HFFc6 (cell line): ENCODE measurements at places on chromosomes 5 and 9. TPM values are rescaled to one million over a fixed set of nuclear protein-coding genes. Genes with fewer than 3 reads are reported as not detected.

DNA sequence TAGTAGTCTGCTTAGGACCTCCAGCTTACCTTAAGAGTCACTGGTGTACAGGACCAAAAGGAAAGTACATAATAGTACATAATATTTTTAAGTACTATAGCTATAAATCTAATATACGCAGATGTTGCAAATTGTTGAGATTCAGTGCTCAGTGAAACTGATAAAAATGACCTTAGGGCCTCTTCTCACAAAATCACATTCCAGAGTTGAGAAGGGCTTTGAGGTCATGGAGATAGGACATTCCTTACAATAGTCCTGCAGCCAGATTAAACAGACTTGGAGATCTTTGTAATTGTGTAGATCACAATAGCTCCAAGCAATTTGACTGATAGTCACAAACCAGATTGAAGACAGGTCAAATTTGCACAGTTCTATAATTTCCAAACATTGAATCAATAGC, 37.7 kb upstream of the PCSK1 start:
- no peak overlapping the region for H3K4me3 ChIP-seq
- no peaks in the 10 kb centered on the region for H3K36me3 ChIP-seq
- no peak overlapping the region for H3K27ac ChIP-seq
- H3K27me3 ChIP-seq = peaks cover 11% of the 10 kb centered on the region
- DNase-seq = no peak

Gene GAPT
- not detected in 3 replicates for total RNA-seq

Gene SOX30
- total RNA-seq = 0.16 TPM in 1 of 2 replicates, not detected in the other

DNA sequence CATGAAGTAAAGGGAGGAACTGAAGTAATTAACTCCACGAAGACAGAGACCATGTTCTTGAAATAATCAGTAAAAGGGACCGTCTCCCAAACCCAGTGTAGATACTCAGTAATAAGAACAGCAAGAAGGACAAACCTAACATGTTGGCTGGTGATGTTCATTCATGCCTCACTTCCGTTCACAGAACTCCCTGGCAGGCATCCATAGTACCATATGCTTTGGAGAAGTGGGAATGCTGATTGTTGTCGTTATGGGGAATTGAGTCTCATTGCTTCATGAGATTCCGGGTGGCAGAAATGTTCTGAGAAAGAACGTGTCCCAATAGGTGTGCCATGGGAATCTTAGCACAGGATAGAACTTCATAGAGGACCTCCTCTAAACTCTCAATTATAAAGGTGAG, 452.3 kb downstream of the ZSWIM6 start:
- H3K36me3 ChIP-seq = no peaks in the 10 kb centered on the region
- H3K27me3 ChIP-seq = peaks cover 3% of the 10 kb centered on the region
- no peak overlapping the region for H3K27ac ChIP-seq
- no peaks in the 10 kb centered on the region for H3K4me1 ChIP-seq
- DNase-seq = no peak

Gene ACER2
- total RNA-seq = 1.5 to 1.7 TPM (median 1.6 TPM) in 3 replicates

- H3K27ac ChIP-seq = no peak overlapping the region
- DNase-seq = no peak
- no peaks in the 10 kb centered on the region for H3K4me1 ChIP-seq
- no peak overlapping the region for H3K4me3 ChIP-seq
These were observed 128.2 kb upstream of the ASTN2 start for GRCh38 chr9:117543089-117543488.

Gene TMEM252
- total RNA-seq = not detected in 3 replicates

Gene TTC23L
- not detected in 3 replicates for total RNA-seq

DNA sequence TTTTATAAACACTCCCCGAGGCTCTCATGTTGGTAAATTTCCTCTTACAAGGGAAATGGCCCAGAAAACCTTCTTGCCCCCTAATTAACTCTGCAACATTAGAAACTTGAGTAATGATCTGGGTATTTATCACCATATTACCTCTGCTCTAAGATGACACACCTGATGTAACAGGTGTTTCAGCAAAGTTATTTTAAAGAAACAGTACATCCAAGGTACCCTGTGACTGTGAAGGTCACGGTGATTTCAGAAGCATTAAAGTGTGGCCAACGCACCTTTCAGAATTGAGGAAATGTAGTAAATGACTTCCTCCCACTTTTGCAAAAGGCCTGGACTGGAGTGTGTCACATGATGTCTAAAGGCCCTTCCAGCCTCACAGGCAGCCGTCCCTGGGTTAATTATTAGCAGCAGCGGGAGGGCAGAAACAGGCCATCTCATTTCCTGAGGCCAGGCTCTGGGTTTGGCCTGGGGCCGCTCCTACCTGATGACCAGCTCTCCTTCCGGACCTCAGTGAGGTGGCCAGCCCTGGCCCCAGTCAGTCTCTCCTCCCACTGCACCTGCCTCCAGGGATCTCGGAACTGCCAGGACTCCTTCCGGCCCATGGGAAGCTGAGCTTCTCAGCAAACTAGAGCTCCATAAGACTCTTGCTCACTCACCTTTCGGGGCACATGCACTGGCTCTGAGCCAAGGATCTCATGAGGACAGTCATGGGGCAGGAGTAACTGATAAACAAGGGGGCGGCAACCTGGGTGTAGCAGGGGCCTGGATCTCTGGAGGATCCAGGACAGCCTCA, 20.7 kb downstream of the PTPN3 start:
- H3K27ac ChIP-seq = no peak overlapping the region
- no peak overlapping the region for H3K4me3 ChIP-seq
- DNase-seq = no peak
- peaks cover 1% of the 10 kb centered on the region; the same call in 1 of the 2 replicates for H3K4me1 ChIP-seq
- H3K27me3 ChIP-seq = peaks cover 26% of the 10 kb centered on the region

GRCh38 chr5:82164176-82164976, 113.8 kb downstream of the RPS23 start:
- peak overlapping the region; percentile 77 for H3K27ac ChIP-seq
- peak overlapping the region; percentile 78 for H3K4me3 ChIP-seq
- H3K4me1 ChIP-seq = peaks cover 68% of the 10 kb centered on the region
- peak; percentile 72 for DNase-seq

Gene CCDC192
- not detected in 3 replicates for total RNA-seq

DNA sequence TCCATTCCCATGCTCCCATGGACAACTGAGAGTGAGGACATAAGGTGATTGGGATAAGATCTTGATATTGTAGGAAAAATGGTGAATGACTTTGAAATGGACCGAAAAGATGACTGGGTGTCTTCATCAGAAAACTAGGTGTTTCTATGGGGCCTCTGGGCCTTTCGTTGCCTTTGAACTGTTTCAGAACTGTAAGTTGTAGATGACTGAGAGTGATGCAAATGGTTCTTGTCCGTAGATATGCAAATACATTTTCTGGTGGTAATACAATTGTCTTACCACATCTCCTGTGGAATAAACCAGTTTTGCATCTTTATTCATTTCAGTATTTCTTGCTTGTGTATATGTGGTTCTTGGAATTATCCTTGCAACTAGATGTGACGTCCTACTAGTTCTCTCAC, 16.0 kb upstream of the TEX48 start:
- H3K36me3 ChIP-seq = no peaks in the 10 kb centered on the region
- no peak overlapping the region for H3K4me3 ChIP-seq
- H3K27ac ChIP-seq = no peak overlapping the region
- peaks cover 6% of the 10 kb centered on the region; the same call in 1 of the 2 replicates for H3K27me3 ChIP-seq
- H3K4me1 ChIP-seq = peaks cover 46% of the 10 kb centered on the region

DNA sequence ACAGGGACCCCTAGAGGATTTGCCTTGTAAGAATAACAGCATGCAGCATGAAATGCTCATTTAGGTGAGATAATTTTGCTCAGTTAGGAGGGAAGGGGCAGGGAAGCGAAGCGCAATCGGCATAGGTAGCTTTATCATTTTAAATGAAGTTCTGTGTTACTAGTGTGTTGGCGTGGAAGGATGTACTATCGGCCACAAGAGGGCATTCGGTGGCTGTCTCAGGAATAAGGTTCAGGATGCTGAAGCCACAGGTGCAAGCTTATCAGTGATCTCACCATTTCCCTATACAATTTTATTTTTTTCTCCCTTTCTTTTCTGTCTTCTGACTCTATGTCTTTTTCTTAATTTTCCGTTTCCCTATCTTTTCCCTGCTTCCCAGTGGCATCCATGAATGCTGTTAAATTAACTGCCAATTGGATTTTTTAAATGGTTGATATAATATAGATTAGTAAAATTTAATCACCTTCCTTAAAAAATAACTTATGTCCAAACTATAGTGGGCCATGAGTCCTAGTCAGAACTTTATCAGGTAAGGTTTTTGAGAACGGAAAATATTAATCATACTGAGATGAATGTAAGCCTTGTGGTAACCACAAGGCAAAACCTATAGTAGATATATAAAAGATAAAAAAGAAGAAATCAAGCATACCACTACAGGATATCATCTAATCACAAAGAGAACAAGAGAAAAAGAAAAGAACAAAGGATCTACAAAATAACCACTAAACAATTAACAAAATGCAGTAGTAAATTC, 1.2 kb upstream of the INSL6 start:
- H3K36me3 ChIP-seq = no peaks in the 10 kb centered on the region
- H3K27ac ChIP-seq = no peak overlapping the region
- H3K4me1 ChIP-seq = no peaks in the 10 kb centered on the region
- H3K27me3 ChIP-seq = peaks cover 13% of the 10 kb centered on the region

Gene NDST1
- 146 to 199 TPM (median 185 TPM) in 3 replicates for total RNA-seq

Gene PCDH1
- total RNA-seq = 0.09 TPM in 1 of 3 replicates, not detected in the others

DNA sequence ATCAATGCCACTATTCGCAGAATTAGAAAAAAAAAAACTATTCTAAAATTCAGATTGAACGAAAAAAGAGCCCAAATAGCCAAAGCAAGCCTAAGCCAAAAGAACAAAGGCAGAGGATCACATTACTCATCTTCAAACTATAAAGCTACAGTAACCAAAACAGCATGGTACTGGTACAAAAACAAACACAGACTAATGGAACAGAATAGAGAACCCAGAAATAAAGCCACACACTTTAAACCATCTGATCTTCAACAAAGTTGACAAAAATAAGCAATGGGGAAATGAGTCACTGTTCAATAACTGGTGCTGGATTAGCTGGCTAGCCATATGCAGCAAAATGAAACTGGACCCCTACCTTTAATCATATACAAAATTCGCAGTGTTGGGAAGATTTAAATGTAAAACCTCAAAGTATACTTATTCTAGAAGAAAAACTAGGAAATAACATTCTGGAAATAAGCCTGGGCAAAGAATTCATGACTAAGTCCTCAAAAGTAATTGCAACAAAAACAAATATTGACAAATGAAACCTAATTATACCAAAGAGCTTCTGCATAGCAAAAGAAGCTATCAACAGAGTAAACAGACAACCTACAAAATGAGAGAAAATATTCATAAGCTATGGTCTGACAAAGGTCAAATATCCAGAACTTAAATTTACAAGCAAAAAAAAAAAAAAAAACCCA, 153.7 kb downstream of the NDUFS4 start:
- DNase-seq = peak; percentile 15
- peaks cover 20% of the 10 kb centered on the region for H3K27me3 ChIP-seq
- peaks cover 13% of the 10 kb centered on the region for H3K36me3 ChIP-seq
- H3K4me3 ChIP-seq = no peak overlapping the region

DNA sequence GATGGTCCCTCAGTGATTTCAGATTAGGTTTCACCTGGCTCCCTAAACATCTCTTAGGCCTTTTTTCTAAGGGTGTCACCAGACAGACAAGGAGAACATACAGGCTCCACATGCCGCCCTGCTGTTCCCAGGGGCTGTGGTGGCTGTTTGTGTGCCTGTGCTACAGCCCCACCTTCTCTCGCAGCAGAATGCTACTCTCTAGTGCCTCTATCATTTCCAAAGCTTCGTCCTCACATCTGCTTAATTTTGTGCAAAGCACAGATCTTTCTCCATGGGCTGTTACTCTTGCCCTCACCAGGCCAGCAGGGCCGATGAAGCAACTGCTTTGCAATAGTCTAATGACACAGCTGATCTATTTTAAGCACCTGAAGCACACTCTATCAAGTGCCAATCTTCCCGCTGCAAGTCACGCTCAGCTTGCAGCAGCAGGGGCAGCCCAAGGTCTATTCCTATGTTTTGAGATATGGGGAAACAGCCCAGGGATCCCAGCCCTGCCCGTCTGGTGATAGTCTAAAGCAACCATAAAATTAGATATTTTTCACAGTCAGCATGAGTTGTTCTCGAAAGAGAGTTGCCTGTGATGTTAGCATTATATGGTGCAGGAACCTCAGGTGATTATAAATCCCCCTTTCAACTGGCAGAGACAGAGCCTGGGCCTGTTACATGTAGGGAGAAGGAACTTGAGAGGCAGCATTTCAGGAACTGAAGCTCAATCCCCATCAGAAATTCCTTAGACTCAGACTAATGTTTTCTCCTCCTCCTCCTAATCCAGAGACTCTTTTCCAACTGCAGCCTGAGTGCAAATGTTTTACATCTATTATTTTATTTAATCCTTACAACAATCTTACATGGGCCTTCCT, 12.7 kb downstream of the ABLIM3 start:
- H3K27me3 ChIP-seq = no peaks in the 10 kb centered on the region; the same call in 1 of the 2 replicates
- peak; percentile 66 for DNase-seq
- peak overlapping the region; percentile 90 for H3K27ac ChIP-seq
- H3K4me1 ChIP-seq = no peaks in the 10 kb centered on the region; the same call in 1 of the 2 replicates

GRCh38 chr9:128159522-128159783, 612 bp upstream of the BBLN start:
- H3K27me3 ChIP-seq = peaks cover 8% of the 10 kb centered on the region
- peak overlapping the region; percentile 69 for H3K4me3 ChIP-seq
- peaks cover 14% of the 10 kb centered on the region for H3K36me3 ChIP-seq

Gene ACOT12
- total RNA-seq = not detected in 3 replicates

DNA sequence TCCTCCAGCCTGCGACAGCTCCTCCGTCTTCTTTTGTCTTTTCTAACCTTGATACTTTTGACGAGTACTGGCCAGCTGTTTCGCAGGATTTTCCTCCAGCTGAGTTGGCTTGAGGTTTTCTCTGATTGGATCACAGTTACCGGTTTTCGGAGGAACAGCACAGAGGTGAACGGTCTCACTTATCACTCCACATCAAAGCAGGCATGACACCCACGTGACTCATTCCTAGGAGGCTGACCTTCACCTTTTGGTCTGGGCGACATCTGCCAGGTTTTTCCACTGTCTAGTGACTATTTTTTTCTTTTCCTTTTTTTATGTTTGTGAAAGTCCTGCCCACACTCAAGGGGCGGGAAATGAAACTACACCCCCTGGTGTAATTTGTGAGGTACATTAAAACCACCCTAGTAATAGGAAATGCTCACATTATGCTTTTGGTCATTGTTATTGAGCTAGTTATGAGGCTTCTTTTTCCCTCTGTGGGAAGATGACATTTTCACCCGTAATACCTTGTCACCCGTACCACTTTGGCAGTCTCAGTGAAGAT, 319.2 kb downstream of the GADD45G start:
- no peak overlapping the region for H3K4me3 ChIP-seq
- no peaks in the 10 kb centered on the region for H3K36me3 ChIP-seq
- H3K27ac ChIP-seq = no peak overlapping the region
- H3K27me3 ChIP-seq = no peaks in the 10 kb centered on the region; the same call in none of the 2 replicates

GRCh38 chr5:172173564-172174153, 14.4 kb downstream of the STK10 start:
- peak overlapping the region; percentile 86 for H3K27ac ChIP-seq
- DNase-seq = peak; percentile 46
- H3K4me1 ChIP-seq = peaks cover 53% of the 10 kb centered on the region

- H3K27me3 ChIP-seq = peaks cover 5% of the 10 kb centered on the region
- peaks cover 31% of the 10 kb centered on the region for H3K4me1 ChIP-seq
- H3K27ac ChIP-seq = peak overlapping the region; percentile 70
- H3K36me3 ChIP-seq = no peaks in the 10 kb centered on the region
- peak; percentile 33 for DNase-seq
- H3K4me3 ChIP-seq = no peak overlapping the region
These were observed 48.6 kb downstream of the RGS3 start for GRCh38 chr9:113511856-113512761.

GRCh38 chr9:72627956-72628540, 106.6 kb downstream of the TMC1 start:
- H3K4me1 ChIP-seq = peaks cover 10% of the 10 kb centered on the region
- H3K27me3 ChIP-seq = no peaks in the 10 kb centered on the region
- DNase-seq = no peak
- H3K36me3 ChIP-seq = peaks cover 11% of the 10 kb centered on the region
- no peak overlapping the region for H3K4me3 ChIP-seq
- H3K27ac ChIP-seq = peak overlapping the region; percentile 5; the same call in 1 of the 2 replicates

Gene SEMA5A
- total RNA-seq = 54.8 to 68.2 TPM (median 58.5 TPM) in 3 replicates

Gene HBEGF
- total RNA-seq = 6.0 to 9.9 TPM (median 8.1 TPM) in 3 replicates
